Bladder microvascular endothelial cell (primary cell): ENCODE measurements at places on chromosomes 6 and 20. TPM values are rescaled to one million over a fixed set of nuclear protein-coding genes. Genes with fewer than 3 reads are reported as not detected.

Gene CAGE1
- under 0.01 and 0.06 TPM in 2 replicates for total RNA-seq

Gene FUT9
- under 0.01 TPM in 1 of 2 replicates, not detected in the other for total RNA-seq

Gene ANKRD66
- not detected in 2 replicates for total RNA-seq

Gene AKAP12
- total RNA-seq = 143 and 553 TPM in 2 replicates

Gene ULBP1
- total RNA-seq = 0.16 and 0.25 TPM in 2 replicates

Gene PDYN
- not detected in 2 replicates for total RNA-seq

Gene GATA5
- total RNA-seq = not detected in 2 replicates

Gene SLC24A3
- 0.16 TPM in 1 of 2 replicates, not detected in the other for total RNA-seq

Gene EBF4
- under 0.01 and 2.6 TPM in 2 replicates for total RNA-seq

Gene CTAGE9
- not detected in 2 replicates for total RNA-seq

Gene SOBP
- total RNA-seq = 0.16 and 0.76 TPM in 2 replicates

Gene MCM3
- 83.4 and 98.9 TPM in 2 replicates for total RNA-seq

Gene GRM1
- total RNA-seq = under 0.01 TPM in 1 of 2 replicates, not detected in the other

Gene ETV7
- 0.16 and 0.31 TPM in 2 replicates for total RNA-seq

Gene POU5F1
- 0.19 and 0.32 TPM in 2 replicates for total RNA-seq

Gene SLPI
- total RNA-seq = 2.6 TPM in 1 of 2 replicates, not detected in the other

Gene HLA-DPA1
- 10.8 and 12.3 TPM in 2 replicates for total RNA-seq

Gene ABHD16B
- total RNA-seq = not detected in 2 replicates

Gene XKR7
- total RNA-seq = not detected in 2 replicates

Gene WFDC12
- not detected in 2 replicates for total RNA-seq
